ENCODE measurements at places on chromosomes 1 and 21.

- DNase-seq = no peak
Observed at GRCh38 chr1:14403961-14404645, 194.4 kb upstream of the KAZN start.

DNA sequence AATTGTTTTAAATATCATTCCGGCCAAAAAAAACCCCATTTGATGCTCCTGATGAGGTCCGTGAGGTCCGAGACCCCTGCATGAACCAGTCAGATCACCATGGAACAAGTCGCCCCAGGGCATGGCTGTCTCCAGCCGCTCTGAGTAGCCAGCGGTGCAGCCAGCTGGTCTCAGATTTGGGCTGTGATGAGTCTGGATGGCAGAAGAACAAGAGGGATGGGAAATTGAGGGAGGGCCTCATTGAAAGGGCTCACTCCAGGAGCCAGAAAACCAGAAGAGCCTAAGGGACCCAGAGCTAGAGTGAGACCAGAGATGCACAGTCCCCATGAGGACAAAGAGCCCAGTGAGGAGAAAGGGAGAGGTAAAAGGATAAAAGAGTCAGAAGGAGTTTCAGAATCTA is 174.0 kb downstream of the TOMM20 start:
- DNase-seq = no peak

GRCh38 chr1:13813398-13814012 is 113.5 kb downstream of the PRDM2 start:
- peak; percentile 35 for DNase-seq

GRCh38 chr1:179105393-179105792 is 23.5 kb downstream of the TOR3A start:
- DNase-seq = no peak

- no peak for DNase-seq
Observed at GRCh38 chr1:154725865-154726264, 117.9 kb upstream of the ADAR start.

GRCh38 chr1:229352975-229353374 is 10.1 kb upstream of the CCSAP start:
- DNase-seq = no peak
